GOT3 (cell line): ENCODE measurements at places on chromosomes 5 and 9.

DNA sequence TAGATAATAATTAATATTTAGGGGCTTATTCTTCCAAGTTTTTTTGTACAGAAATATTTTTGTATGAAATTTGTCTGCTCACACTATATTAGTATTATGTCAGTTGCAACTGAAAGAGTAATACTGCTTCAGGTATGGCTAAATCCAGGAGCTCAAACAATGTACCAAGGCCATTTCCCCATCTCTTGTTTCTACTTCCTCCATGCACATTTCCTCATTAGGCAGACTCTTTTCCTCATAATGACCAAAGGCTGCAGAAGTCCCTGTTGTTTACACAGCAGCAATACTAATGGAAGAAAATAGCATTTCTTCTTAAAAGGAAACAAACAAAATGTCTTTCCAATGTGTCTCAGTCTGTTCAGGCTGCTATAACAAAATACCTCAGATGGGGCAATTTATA is 9.2 kb upstream of the OTULINL start:
- no peak for DNase-seq

- no peak for DNase-seq
Observed at GRCh38 chr5:173762045-173762444, 126.1 kb upstream of the CPEB4 start.

GRCh38 chr9:124216474-124217176 is 41.1 kb upstream of the NEK6 start:
- DNase-seq: no peak

DNA sequence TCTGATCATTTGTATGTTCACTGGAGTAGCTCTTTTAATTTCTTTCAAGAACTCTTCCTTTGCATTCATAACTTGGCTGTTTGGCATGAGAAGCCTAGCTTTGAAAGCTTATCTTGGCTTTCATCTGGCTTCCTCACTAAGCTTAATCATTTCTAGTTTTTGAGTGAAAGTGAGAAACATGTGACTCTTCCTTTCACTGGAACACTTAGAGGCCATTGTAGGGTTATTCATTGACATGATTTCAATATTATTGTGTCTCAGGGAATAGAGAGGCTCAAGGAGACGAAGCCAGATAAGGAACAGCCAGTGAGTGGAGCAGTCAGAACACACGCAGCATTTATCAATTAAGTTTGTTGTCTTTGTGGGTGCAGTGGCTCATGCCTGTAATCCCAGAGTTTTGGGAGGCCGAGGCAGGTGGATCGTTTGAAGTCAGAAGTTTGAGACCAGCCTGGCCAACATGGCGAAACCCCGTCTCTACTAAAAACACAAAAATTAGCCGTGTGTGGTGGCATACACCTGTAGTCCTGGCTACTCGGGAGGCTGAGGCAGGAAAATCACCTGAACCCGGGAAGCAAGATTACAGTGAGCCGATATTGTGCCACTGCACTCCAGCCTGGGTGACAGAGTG is 98.3 kb downstream of the UGCG start:
- no peak for DNase-seq

DNA sequence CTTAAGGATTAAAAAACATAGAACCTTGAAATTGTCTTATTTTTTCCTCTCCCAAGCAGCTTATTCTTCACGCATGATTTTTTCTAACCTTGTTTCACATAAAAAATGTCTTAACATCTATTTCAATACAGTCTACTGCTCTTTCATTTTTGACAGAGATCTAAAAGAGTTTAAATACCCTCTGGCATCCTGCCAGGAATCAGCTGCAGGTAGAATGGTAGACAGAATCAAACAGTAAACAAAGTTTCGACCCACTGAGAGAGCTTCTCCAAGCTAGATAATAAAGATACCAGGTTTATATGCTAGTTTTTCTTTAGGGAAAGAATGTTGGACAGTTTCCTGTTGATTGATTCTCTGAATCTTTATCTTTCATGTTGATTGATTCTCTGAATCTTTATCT is 555.8 kb upstream of the CDH9 start:
- no peak for DNase-seq

- DNase-seq: no peak
Observed at GRCh38 chr9:125911861-125912644, 164.9 kb downstream of the PBX3 start.

GRCh38 chr9:18861609-18862544 is 171.1 kb downstream of the SAXO1 start:
- DNase-seq: no peak

- DNase-seq: no peak
Observed at GRCh38 chr9:116998305-116998704, 311.2 kb downstream of the TRIM32 start.

DNA sequence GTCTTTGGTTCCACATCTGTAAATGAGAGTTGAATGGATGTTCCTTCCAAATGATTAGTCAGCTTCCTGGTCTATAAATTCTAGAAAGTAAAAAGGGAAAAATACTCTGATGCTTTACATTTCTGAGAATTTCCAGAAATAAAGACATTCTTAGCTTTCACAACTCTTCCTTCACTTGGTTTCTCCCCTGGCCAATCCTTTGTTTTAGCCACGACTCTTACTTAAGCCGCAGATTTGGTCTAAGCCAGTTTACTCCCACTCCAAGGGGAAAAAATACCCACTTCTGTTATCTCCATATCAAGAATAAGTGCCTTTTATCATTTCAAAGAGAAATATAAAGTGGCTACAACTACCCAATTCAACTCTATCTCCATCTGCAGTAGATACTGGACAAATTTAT is 29.7 kb downstream of the PWWP2A start:
- no peak for DNase-seq

DNA sequence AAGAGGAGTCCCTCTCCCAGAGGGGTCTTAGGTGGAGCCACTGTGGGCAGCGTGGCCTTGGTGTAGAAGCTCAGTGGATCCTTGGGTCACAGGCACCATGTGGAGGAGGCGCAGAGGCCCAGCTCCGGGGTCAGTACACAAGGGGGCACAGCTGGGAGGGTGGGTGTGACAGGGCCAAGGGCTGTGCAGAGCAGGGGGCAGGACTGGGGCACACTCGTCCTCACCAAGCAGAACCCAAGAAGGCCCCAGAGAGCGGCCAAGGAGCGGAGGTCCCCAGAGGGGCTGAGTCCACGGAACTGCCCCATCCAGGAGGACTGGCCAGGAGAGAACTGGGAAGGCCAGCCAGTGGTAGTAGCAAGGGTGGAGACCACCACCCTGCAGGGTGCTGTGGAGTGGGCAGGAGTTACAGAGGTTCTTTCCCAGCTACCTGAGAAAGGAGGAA is 2.5 kb upstream of the LPCAT1 start:
- no peak for DNase-seq

GRCh38 chr5:66675406-66675805 is 79.2 kb downstream of the MAST4 start:
- DNase-seq: no peak

DNA sequence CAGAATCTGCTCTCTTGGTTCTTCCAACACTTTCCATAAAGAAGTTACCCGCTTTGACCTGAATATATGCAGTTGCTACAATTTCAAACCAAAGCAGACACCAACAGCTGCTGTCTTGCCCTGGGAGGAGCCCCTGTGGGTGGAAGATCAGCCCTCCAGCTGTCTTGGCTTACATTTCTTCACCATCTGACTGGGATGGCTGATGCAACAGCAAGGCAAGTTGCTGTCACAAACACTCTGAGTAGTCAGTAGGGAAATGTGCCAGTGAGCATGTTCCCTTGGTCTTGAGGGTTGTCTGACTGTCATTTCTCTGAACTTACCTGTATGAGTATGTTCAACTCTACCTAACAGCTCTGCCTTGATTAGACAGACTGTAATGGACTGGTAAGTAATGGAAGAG is 152.9 kb downstream of the SGCD start:
- no peak for DNase-seq

DNA sequence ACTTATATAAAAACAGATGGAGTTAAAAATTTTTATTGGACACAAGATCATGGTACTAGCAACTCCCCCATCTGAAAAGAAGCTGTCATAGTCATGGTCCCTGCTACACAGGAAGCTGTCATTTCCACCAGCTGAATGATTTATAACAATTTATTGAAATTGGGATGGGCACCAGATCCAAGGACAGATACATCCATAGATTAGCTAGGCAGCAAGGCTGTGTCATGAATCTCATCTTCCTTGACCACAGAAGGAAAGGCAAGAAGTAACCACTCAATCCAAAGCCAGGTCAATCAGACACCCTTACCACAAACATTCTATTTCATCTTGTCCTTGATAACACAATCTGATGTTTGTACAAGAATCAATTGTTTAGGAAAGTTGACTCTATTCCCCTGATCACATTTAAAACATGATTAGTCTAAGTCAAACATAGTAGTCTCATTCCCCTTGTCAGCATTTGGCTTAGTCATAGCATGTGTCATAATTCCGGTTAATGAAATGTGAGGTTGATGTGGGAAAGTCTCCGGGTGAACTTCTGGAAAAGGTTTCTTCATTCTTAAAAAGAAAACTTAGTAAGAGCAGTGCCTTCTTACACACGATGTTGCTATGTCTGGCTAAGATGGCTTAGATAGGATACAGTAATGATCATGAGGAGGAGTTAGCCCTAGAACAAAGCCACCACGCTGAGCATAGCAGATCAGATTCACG is 462.6 kb upstream of the PAPPA start:
- DNase-seq: peak; percentile 3

DNA sequence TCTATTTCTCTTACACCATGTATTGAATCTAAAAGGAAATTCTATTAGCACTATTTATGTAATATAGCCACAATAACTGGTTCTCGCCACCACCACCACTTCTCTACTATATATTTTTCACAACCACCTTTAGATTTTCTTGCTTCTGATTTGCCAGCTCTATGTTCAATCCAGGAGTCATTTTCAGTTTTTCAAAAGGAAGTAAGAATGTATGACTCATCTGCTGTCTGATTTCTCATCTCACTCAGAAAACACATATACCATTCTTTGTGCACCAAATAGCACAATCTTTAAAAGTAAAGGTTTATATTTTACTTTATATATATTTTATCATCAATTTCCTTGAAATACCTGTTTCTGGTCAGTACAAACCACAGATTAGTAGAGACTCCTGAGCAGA is 1127.5 kb downstream of the TAF11L14 start:
- no peak for DNase-seq

- no peak for DNase-seq
Observed at GRCh38 chr9:123584202-123585176, 228.5 kb downstream of the CRB2 start.

DNA sequence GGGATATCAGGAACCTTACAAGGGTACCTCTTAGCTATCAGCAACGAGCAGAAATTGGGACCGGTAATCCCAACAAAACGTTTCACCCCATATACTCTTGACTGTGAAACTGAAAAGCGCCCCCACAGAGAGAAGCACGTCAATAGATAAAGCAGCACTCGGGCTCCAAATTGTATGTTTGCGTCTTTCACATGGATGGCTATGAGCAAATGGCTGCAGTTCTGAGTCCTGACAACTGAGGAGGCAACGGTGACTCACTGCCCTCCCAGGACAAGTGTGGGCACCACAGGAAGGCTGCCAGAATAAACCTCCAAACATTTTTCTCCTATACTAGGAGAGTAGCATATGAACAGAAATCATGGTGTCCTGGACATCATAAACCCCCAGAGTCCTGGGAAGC is 36.6 kb downstream of the SEMA4D start:
- DNase-seq: no peak

GRCh38 chr9:135346438-135347050 is 133.0 kb upstream of the PPP1R26 start:
- no peak for DNase-seq

GRCh38 chr9:101029315-101030085 is 973 bp downstream of the PLPPR1 start:
- no peak for DNase-seq

GRCh38 chr5:151570058-151570457 is 21.1 kb downstream of the FAT2 start:
- no peak for DNase-seq
